Kidney (tissue), 22 donors: ENCODE measurements at places on chromosomes 3 and 15. TPM values are rescaled to one million over a fixed set of nuclear protein-coding genes. Genes with fewer than 3 reads are reported as not detected.
A peak's percentile ranks its signal among the peaks of the same experiment; 100 is the strongest.

The CYP11A1 gene
- polyA plus RNA-seq: 2.7 TPM

The CNTN4 gene
- 2.2 TPM for polyA plus RNA-seq

The ALDH1A2 gene
- 24.4 TPM for polyA plus RNA-seq

The HIGD2B gene
- not detected for polyA plus RNA-seq

The CACNA2D3 gene
- polyA plus RNA-seq: 5.7 TPM

The INSYN1 gene
- 39.6 TPM for polyA plus RNA-seq

The RTP4 gene
- polyA plus RNA-seq: 5.4 TPM

The KBTBD13 gene
- polyA plus RNA-seq: not detected

The LRRC31 gene
- not detected for polyA plus RNA-seq

The ZNF35 gene
- polyA plus RNA-seq: 2.6 TPM

DNA sequence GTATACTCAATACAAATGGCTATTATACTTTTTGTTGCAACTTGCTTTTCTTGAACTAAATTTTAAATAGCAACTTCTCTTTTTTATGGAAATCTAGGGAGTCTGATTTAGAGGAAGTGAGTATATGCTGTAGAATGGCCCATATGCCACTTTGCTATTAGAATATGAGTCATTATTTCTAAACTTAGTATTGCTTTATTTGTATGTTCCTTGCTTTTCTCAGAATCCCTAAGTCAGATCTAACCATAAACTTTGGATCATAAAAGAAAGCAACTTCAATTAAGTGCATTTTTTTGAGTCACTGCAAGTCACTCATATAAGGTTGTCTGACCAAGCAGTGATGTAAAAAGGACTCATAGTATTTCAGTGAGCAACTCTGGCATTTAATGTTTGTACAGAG is 17.5 kb upstream of the SPTSSB start:
- DNase-seq: no peak
- no peaks in the 10 kb centered on the region for H3K4me1 ChIP-seq
- H3K4me3 ChIP-seq: no peak overlapping the region
- no peaks in the 10 kb centered on the region for H3K36me3 ChIP-seq

- peaks cover 15% of the 10 kb centered on the region for H3K4me1 ChIP-seq
- H3K4me3 ChIP-seq: no peak overlapping the region
- no peak overlapping the region for H3K27ac ChIP-seq
- no peaks in the 10 kb centered on the region for H3K36me3 ChIP-seq
- H3K27me3 ChIP-seq: no peaks in the 10 kb centered on the region
These were observed 1.7 kb upstream of the HGD start for GRCh38 chr3:120683671-120684301.

DNA sequence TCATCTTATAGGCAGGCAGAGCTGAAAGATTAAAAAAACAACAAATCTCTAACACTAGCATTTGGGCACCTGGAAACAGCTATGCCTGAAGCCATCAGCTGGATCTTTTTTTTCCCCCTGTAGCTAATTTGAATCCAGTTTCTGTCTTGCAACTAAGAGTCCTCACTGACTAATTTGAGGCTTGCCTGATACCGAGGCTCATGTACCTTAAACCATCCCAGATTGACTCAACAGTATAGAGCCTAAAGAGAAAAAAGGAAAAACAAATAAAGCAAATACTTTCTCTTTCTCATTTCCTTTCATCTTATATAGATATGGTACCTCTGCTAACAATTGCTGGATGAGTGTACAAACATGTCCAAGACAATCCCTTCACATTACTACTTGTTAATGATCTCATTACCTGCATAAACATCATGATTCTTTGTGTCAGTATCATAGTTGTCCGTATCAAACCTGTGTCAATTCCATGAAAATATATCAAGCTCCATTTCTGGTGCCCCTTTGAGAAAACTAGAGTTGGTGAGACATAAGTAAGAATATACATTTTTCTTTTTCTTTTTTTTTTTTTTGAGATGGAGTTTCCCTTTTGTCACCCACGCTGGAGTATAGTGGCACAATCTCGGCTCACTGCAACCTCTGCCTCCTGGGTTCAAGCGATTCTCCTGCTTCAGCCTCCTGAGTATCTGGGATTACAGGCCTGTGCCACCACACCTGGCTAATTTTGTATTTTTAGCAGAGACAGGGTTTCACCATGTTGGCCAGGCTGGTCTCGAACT is 43.1 kb downstream of the BHLHE40 start:
- H3K36me3 ChIP-seq: no peaks in the 10 kb centered on the region
- H3K27ac ChIP-seq: peak overlapping the region; percentile 43
- no peak overlapping the region for H3K4me3 ChIP-seq

DNA sequence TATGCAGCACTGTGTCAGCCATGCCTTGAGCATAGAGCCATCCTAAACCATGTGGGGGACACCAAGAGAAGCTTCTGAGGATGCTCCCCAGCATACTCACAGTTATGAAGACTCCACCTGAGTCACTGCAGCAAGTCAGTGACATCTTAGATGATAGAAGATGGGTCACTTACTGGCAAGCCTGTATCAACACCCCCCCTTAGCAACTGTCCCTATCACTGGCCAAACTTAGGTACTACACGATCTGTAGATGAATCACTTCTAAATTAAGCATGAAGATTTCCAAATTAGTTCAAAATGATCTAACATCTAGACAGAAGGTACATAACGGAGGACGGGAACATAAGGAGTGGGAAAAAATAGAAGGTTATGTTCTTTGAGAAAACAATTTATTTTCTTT is 13.2 kb upstream of the LMCD1 start:
- H3K27ac ChIP-seq: no peak overlapping the region
- H3K4me1 ChIP-seq: peaks cover 2% of the 10 kb centered on the region
- no peaks in the 10 kb centered on the region for H3K27me3 ChIP-seq
- no peak overlapping the region for H3K4me3 ChIP-seq
- no peaks in the 10 kb centered on the region for H3K36me3 ChIP-seq
- no peak for DNase-seq

- DNase-seq: no peak
- peaks cover 13% of the 10 kb centered on the region for H3K36me3 ChIP-seq
- no peak overlapping the region for H3K4me3 ChIP-seq
- H3K27me3 ChIP-seq: no peaks in the 10 kb centered on the region
These were observed 31.3 kb downstream of the RNF168 start for GRCh38 chr3:196472286-196472685.

DNA sequence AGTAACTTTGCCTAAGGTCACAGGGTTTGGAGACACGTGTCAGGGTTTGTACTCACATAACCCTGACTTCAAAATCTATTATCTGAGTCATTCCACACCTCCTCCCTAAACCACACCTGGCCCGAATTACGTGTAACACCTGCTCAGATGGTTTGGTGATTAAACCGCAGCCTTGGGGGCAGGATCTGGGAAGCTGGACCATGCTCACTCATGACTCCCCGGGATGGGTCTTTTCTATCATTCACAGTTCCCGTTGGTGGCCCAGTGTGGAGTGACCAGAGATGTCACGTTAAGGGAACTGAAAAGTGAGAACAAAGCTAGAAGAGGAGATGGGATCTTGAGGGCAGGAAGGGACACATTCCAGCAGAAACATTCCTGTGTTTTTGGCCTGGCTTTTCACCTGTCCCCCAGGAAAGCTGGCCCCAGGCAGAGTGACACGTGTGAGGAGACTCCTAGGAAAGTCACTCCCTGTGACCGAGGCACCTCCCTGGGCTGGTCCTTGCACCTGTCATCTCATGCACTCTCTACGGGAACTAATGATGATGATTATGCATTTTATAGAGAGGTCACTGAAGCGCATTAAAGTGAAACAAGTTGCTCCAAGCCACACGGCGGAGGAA is 75.4 kb upstream of the POMGNT2 start:
- H3K4me3 ChIP-seq: no peak overlapping the region
- peaks cover 32% of the 10 kb centered on the region for H3K4me1 ChIP-seq
- no peaks in the 10 kb centered on the region for H3K36me3 ChIP-seq

- no peaks in the 10 kb centered on the region for H3K4me1 ChIP-seq
- no peak for DNase-seq
- H3K4me3 ChIP-seq: no peak overlapping the region
- no peaks in the 10 kb centered on the region for H3K27me3 ChIP-seq
- no peak overlapping the region for H3K27ac ChIP-seq
These were observed 439.2 kb downstream of the MCTP2 start for GRCh38 chr15:94670438-94671034.

GRCh38 chr15:62658498-62658897 is 384.0 kb upstream of the TPM1 start:
- H3K27ac ChIP-seq: no peak overlapping the region
- DNase-seq: no peak
- H3K36me3 ChIP-seq: no peaks in the 10 kb centered on the region
- H3K27me3 ChIP-seq: no peaks in the 10 kb centered on the region
- no peak overlapping the region for H3K4me3 ChIP-seq

GRCh38 chr3:186746008-186746407 is 28.8 kb downstream of the KNG1 start:
- H3K36me3 ChIP-seq: no peaks in the 10 kb centered on the region
- no peak overlapping the region for H3K27ac ChIP-seq
- no peaks in the 10 kb centered on the region for H3K27me3 ChIP-seq
- H3K4me1 ChIP-seq: no peaks in the 10 kb centered on the region
- no peak overlapping the region for H3K4me3 ChIP-seq

- H3K4me3 ChIP-seq: no peak overlapping the region
- no peaks in the 10 kb centered on the region for H3K27me3 ChIP-seq
- peak; percentile 87 for DNase-seq
- no peaks in the 10 kb centered on the region for H3K36me3 ChIP-seq
- H3K4me1 ChIP-seq: no peaks in the 10 kb centered on the region
These were observed 741.0 kb upstream of the CBLB start for GRCh38 chr3:106609666-106610301.

DNA sequence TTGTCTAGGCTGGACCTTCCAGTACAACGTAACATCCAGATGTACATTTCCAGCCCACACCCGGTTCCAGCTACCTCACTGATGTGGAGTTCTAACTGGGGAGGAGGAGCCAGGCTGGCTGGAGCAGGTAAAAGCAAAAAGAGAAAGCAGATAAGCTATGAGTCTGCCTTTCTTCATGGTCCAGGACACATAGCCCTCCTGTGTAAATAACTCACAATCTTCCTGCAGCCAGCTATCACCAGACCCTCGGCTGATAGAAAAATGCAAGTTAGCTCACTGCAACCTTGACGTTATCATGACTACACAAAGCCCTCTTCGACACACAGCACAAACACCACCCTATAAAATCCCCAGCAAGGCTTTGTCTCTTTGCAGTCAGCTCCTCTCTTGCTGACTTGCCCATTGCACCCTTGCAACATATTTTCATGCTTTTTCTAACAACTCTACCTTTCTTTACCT is 20.5 kb upstream of the ELP6 start:
- no peaks in the 10 kb centered on the region for H3K4me1 ChIP-seq
- no peak for DNase-seq
- H3K27ac ChIP-seq: no peak overlapping the region

DNA sequence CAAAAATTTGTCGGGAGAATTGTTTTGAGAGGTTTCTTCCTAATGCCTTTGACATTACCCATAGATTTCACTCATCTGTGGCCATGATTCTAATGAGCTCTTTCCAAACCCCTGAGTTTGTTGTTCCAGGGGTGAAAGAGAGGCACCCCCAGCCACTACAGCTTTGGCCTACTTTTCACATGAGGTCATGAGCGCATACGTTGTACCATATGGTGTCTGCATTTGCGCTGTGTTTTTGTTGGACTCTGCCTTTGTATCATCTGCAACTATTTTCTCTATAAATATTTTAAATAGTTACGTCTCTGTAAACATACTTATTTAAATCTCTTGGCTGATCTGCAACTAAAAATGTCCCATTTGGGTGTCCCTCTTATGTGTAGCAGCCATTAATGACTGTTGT is 107.9 kb downstream of the LRTM1 start:
- H3K4me3 ChIP-seq: no peak overlapping the region
- H3K27me3 ChIP-seq: no peaks in the 10 kb centered on the region
- peak; percentile 16 for DNase-seq

- no peaks in the 10 kb centered on the region for H3K4me1 ChIP-seq
- DNase-seq: no peak
- no peaks in the 10 kb centered on the region for H3K36me3 ChIP-seq
These were observed 21.8 kb downstream of the GREM1 start for GRCh38 chr15:32739522-32740063.

- no peak overlapping the region for H3K4me3 ChIP-seq
- DNase-seq: no peak
- H3K27me3 ChIP-seq: no peaks in the 10 kb centered on the region
- peaks cover 29% of the 10 kb centered on the region for H3K4me1 ChIP-seq
- no peak overlapping the region for H3K27ac ChIP-seq
These were observed 16.8 kb downstream of the CGNL1 start for GRCh38 chr15:57393061-57393460.

- no peak for DNase-seq
- H3K4me1 ChIP-seq: no peaks in the 10 kb centered on the region
- H3K27ac ChIP-seq: no peak overlapping the region
These were observed 303.8 kb downstream of the EPHA3 start for GRCh38 chr3:89411201-89411600.

DNA sequence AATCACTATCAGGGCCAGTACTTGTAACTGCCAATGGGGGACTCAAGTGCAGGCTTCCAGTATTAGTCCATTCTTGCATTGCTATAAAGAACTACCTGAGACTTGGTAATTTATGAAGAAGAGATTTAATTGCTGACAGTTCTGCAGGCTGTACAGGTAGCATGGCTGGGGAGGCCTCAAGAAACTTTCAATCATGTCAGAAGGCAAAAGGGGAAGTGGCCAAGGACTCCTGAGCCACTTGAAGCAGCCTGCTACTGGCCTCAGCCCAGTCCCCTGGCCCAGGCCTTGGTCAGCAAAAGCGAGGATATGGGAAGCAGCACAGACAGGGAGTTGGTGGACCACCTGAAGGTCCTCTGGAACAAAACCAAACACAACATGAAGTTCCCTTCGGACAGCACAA is 29.2 kb upstream of the OR5K1 start:
- H3K36me3 ChIP-seq: no peaks in the 10 kb centered on the region
- DNase-seq: no peak
- no peaks in the 10 kb centered on the region for H3K27me3 ChIP-seq

DNA sequence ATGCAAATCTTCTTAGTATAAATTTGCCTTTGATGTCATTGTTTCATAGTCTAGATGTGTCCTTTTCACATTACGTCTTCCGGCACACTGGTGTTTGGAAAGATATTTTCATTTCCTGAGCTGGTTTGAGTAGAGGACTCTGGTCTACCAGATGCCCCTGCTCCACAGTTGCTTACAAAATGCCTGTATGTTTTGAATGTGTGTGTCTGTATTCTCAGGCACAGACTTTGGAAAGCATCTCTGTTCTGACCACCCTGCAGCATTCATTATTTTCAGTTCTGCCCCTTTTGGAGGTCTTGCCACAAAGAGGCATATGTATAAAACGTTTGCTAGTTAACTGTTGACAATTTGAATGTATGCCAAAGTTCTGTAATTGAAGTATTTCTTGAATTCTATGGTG is 236.0 kb upstream of the GOLIM4 start:
- H3K4me3 ChIP-seq: no peak overlapping the region
- no peaks in the 10 kb centered on the region for H3K4me1 ChIP-seq
- no peak for DNase-seq
- no peaks in the 10 kb centered on the region for H3K27me3 ChIP-seq
- H3K36me3 ChIP-seq: no peaks in the 10 kb centered on the region

- H3K36me3 ChIP-seq: no peaks in the 10 kb centered on the region
- no peak overlapping the region for H3K4me3 ChIP-seq
- DNase-seq: no peak
- no peaks in the 10 kb centered on the region for H3K27me3 ChIP-seq
- H3K27ac ChIP-seq: no peak overlapping the region
These were observed 170.4 kb downstream of the ZMAT3 start for GRCh38 chr3:178901204-178901603.

GRCh38 chr3:42983927-42984326 is 4.8 kb downstream of the GASK1A start:
- H3K4me1 ChIP-seq: no peaks in the 10 kb centered on the region
- no peak overlapping the region for H3K4me3 ChIP-seq
- no peaks in the 10 kb centered on the region for H3K36me3 ChIP-seq
- H3K27ac ChIP-seq: no peak overlapping the region
- H3K27me3 ChIP-seq: no peaks in the 10 kb centered on the region
